Right forelimb (tissue), 1 donor: ENCODE measurements at places on chromosomes 7 and 10.
A peak's percentile ranks its signal among the peaks of the same experiment; 100 is the strongest.

DNA sequence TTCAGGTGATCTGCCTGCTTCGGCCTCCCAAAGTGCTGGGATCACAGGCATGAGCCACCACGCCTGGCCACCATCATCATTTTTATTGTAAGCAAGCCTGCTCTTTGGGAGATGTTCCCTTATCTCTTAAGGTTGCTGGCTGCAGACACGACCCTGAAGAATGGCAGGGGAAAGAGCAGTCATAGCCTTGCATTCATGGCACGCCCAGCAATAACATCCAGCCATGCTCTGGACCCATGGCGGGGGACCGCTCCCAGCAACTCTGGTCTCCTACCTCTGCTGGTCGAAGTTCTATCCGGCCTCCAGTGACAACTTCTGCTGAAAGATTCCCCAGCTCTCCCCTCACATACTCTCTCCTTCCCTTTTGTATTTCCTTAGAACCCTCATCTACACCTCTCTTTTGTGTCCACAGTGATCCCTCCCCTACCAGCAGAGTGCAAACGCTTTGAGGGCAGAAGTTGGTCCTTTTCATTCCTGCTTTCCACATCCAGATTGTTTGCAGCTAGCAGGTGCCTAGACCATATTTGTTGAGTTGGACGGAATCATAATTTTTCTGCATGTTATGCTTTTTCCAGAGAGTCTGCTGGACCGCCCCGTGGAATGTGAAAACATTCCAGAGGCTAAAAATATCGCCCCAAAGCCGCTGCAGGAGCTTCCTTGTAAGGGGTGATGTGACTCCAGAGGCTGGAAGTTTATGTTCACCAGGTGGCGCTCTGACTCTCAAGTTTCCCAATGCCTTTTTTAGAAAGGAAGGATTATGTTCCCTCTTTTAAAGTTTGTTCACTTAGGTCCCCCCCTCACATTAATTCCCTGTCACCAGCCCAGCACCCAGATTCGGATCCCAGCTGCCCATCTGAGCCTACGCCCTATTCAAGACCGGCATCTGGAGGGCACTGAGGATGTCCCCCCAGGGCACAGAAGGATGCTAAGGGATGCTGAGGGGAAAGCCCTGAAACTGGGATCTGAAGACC, 4.3 kb upstream of the MARVELD1 start:
- peak; percentile 83 for DNase-seq

DNA sequence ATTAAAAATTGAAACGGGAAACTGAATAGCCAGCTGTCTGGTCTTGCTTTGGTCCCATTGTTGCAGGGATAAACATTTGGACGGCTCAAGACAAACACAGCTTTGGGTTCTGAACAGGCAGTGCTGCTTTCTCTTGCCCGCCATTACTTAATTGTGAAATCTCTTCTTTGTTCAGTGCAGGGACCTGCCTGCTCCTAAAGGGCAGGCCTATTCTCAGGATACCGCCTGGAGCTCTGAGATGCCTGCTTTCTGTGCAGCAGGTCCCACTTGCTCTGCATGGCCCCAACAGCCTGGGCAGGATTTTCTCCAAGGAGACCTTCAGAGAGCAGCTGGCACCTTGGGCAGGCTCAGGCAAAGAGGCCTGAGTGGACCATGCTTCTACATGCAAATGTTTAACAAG, 237.6 kb downstream of the KCNMA1 start:
- no peak for DNase-seq

DNA sequence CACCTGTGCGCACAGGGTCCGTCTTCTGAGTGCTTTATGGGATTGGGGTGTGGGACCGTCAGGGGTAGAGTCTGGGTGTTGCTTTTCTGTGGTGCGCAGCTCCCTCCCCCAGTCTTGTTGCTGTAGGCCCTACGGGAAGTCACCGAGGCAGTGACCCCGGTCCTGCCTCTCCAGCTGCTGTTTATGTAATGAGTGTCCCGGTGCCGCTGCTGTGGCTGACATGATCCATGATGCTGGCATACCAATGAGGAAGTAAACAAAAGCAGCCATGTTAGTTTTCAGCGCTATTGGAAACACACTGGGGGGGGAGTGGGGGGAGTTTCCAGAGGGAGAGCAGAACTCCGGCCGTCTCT, 1.1 kb downstream of the TRIM8 start:
- DNase-seq, result no peak

- DNase-seq, result no peak
Observed at GRCh38 chr10:97124211-97124610, 61.5 kb downstream of the SLIT1 start.

DNA sequence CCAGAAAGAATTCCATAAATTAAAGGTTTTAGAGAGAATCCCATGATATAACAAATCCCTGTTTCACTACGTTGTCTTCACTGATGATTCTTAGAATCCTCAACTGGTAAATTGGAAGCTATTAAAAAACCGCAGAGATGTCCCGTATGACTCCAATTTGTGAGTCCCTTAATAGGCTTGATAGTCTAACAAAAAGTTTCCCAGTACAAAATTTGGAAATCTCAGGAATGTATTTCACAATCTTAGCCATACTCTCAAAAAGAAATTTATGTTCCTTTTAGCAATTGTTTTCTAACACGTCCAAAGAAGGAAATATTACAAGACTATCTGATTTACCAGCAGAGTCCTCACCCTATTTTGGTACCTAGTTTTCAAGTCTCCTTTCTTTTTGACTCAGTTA, 2.5 kb downstream of the TES start:
- no peak for DNase-seq

- DNase-seq, result no peak
Observed at GRCh38 chr7:150860291-150860977, 8.1 kb downstream of the AOC1 start.

- no peak for DNase-seq
Observed at GRCh38 chr10:104080762-104081161, 4.9 kb downstream of the COL17A1 start.

- DNase-seq, result no peak
Observed at GRCh38 chr7:83617858-83618257, 31.1 kb downstream of the SEMA3E start.

- no peak for DNase-seq
Observed at GRCh38 chr7:138549082-138549481, 89.0 kb downstream of the TRIM24 start.

DNA sequence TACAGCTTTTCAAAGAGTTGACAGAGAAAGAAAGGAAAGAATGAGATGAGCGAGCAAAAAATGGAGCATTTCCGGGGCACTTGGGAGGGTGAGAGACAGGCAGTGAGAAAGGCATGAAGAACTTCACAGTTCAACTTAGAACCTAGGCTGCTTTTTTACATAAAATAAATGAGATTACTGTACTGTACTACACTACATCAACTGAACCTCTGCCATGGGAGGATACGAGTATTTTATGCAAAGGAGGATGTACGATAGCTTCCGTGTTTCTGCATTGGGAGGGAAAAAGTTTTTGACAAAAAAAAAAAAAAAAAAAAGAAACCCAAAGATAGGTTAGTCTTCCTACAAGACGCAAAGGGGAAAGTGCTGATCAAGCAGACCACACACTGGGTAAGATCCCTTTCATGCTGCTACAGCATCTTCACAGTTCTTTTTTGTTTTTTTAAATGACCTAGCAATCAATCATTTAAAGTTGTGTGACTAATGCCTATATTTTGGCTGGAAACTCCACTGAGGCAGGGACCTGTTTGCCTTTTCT, 88.0 kb downstream of the RAPGEF5 start:
- no peak for DNase-seq

GRCh38 chr10:44779511-44779910, 131.6 kb upstream of the TMEM72 start:
- no peak for DNase-seq

DNA sequence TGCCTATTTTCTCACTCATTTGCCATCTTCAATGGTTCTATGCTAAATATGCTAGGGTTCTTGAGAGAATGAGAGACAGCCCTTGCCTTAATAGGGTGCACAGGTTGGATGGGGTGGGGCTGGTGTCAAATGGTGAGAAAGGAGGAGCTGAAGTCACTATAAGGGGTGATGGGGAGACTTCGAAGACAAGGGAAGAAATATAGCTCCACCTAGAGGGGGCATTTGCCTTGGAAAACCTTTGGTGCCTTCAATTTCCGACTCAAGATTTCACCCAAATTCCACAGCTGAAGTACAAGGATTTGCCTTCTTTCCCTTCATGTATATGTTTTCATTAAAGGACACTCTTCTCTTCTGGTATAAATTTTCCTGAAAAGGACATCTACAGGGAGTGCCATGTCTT, 5.6 kb downstream of the PTN start:
- DNase-seq, result no peak

DNA sequence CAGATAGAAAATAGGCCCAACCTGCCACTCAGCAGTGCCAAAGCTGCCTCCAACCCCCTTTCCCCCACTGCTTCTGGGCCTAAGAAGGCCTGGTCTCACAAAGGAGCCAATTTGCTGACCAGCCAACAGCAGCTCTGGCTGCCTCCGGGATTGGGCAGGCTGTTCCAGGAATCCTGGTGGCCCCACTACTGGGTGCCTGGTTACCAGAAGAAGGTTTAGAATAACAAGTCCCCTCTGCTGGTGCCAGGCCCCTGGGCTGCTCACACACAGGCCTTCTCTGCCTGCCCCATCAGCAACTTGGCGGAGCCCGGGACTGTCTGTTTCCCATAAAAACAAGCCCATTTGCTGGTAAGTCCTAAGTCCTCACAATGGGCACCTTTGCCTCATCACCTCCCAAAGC, 1.2 kb downstream of the PHKG1 start:
- DNase-seq, result no peak

DNA sequence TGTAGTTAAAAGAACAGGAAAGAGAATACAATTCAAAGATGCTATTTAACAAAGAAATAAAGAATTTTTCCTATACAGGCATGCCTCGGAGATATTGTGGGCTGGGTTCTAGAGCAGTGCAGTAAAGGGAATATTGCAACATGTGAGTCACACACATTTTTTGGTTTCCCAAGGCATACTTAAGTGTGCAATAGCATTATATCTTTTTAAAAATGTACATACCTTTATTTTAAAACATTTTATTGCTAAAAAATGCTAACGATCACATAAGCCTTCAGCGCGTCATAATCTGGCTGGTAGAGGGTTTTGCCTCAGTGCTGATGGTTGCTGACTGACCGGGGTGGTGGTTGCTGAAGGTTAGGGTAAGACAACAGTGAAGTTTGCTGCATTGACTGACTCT, 54.4 kb downstream of the ESYT2 start:
- DNase-seq, result no peak

- no peak for DNase-seq
Observed at GRCh38 chr7:1227071-1227804, 5.4 kb upstream of the UNCX start.

DNA sequence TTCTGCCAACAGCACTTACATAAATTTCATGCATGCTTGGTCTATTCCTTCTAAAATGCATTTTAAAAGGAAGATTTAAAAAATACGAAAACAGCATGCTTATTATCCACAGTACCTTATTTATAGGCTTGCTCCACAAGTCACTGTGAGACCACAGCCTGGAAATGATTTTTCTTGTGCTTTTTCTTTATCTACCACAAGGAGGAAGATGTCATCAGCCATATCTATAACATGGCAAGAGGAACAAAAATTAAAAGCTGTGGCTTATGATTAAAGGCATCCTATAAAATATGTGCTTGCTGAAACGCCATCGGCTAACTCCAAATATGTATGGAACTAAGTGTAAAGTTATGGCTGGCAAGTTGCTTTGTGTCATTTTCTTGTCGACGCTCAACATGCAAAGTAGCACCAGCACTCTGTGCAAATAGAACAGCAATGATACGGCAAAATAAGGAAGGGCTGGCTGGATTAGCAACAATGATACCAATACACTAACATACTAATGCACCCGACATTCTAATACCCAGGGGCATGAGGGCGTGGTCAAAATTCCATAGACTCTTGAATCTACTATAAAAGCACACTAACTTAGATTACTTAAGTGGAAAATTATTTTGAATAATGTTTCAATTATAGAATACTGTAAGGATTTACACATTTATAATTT, 41.2 kb upstream of the AKR1E2 start:
- no peak for DNase-seq

DNA sequence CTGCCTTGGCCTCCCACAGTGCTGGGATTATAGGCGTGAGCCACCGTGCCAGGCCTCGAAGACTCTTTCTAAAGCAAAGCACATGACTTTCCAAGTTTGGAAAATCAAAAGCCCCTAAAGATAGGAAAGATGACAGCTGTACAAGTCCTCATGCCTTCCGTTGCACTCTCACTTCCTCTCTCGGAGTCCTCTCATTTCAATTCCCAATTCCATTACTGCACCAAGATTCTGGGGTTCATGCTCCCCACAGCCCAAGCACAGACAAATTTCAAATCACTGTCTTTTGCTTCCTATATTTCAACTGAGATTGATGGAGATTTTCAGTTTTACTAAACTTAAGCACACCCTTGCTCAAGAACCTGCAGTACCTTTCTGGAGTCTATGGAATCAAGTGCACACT, 10.9 kb upstream of the PLAU start:
- no peak for DNase-seq

DNA sequence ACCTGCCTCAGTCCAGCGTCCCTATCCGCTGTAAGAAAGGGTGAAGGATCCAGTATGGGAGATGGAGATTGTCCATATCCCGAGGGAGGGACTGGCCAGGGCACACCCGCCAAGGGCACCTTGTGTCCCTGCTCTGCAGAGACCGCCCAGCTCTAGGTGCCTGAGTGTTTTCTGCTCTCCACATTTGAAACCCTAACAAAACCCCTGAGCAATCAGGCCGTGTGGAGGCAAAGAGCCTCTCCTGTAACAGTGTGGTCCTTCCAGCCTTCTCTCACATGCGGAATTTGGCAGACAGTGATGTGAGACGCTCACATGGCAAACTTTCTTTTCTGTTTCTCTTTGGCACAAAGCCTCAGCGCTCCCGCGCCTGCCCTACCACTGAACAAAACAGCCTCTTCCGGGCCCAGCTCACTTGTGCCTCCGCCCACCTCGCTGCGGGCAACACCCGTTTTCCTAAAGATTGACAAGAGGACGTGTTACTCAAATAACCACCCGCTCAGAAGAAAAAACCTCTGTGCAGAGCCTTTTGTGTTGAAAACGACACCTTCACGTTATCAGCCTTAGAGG, 514.8 kb downstream of the DNAJB6 start:
- peak; percentile 58 for DNase-seq

DNA sequence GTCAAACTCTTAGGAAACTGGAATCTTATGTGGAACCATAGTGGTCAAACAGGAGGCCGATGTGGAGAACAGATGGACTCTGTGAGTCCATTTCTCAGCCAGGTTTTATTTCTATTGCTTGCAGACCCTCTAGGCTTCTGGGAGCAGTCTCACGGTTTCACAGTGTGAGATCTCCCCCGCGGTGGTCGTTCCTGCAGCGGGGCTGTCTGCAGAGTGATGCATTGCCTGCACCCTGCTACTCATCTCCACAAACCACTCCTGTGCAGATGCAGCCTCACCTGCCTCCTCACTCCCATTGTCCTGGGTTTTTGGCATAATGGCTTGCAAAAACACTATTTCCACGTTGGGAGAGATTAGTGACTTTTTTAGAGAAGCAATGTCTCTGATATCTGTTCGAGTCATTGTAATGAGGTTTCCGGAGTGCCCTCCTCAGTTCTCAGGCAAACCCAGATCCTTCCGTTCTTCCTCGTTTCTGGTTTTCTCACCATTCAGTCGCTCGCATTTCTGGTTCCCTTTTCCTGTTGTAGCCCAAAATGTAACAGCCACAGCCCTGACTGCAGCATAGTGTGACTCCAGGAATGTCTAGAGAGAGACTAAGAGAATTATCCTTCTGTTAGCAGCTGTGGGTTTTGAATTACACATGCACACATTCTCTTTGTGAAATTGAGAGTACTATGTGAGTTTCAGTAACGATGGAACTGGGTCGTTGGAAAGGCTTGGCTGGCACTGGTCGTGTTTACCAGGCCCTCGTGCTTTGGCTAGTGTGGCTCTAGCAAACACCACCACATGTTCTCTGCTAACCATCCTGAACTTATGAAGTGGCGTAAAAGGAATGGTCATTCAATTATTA, 30.2 kb downstream of the ACADSB start:
- no peak for DNase-seq

GRCh38 chr10:77715088-77715487, 77.5 kb upstream of the KCNMA1 start:
- DNase-seq, result no peak
